ENCODE measurements at places on chromosomes 6 and 20. TPM values are rescaled to one million over a fixed set of nuclear protein-coding genes. Genes with fewer than 3 reads are reported as not detected.

GRCh38 chr20:699811-700338, 24.3 kb upstream of the SCRT2 start:
- no peak for DNase-seq

ID1 gene
- 2.0 TPM for total RNA-seq

GRCh38 chr6:72218125-72218524, 331.8 kb downstream of the RIMS1 start:
- DNase-seq, result peak; percentile 3

DNA sequence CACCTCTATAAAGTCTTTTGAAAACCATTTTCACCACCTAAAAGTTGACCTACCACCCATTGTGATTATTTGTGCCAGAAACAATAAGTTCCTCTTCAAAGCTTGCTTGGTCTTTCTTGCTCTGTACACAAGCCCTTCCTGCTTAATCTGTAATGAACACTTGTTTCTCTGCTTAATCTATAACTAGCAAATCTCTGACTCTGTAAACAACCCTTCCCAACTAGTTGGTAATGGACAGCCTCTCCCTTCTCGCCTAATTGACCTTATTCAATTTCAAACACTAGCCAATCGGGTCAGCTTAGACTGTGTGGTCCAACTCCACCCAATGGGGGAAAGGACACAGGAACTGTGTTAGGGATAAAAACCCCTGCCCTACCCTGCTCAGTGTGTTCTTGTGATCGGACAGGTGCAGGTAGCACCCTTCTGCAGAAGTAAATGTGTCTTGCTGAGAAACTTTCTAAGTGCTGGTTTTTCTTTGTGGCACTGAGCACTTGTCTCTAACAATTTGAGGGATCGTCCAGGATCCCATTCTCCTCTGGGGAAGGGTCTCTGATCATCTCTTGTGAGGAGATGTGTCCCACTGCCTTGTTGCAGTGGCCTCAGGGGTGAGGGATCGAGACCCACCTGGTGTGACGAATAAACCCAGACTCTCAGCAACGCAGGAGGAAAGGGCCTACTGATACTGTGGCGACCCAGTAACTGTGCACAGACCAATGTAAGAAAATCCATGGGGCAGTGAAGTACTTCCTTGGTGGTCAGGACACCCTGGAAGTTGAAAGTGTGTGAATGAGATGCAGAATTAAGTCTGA, 23.5 kb downstream of the CHD6 start:
- DNase-seq, result no peak

DNA sequence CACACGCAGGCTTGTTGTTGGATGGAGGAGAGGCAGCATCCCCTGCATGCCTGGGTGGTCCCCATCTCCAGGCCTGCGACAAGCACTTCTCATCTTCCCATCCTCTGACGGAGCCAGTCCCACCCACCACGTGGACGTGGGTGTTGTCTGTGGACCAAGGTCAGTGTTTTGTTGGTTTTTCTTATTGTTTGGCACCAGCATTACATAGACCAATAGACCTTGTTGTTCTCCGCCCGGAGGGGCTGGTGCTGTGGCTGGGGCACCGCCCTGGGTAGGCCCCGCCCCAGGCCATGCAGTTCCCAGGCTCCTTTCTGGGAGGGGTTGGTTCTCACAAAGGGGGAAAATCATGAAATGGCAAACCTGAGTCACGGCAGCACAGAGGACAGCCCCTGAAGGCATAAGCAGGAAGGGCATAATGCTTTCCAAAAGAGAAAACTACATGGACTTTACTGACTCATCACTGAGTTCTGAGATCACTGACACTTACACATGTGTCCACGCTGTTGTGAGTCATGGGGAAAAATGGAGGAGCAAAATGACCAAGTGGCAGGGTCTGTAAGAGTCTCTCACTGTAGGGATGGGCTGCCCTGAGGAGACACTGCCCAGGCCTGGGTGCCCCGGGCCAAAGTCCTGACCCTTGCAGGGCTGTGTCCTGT, 90.8 kb downstream of the THBS2 start:
- DNase-seq, result no peak

RNF182 gene
- total RNA-seq, result not detected

- DNase-seq, result no peak
These were observed 253.0 kb downstream of the TBC1D7 start for GRCh38 chr6:13075141-13075845.

- peak; percentile 93 for DNase-seq
These were observed 572 bp downstream of the ZNF341 start for GRCh38 chr20:33732166-33732970.

DNA sequence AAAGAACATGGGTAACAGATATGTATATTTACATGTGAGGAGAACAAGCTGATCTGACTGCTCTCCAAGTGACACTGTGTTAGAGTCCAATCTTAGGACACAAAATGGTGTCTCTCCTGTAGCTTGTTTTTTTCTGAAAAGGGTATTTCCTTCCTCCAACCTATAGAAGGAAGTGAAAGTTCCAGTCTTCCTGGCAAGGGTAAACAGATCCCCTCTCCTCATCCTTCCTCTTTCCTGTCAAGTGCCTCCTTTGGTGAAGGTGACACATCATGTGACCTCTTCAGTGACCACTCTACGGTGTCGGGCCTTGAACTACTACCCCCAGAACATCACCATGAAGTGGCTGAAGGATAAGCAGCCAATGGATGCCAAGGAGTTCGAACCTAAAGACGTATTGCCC, 5.2 kb downstream of the HFE start:
- DNase-seq, result peak; percentile 36

MTHFD1L gene
- total RNA-seq, result 129 TPM

DNA sequence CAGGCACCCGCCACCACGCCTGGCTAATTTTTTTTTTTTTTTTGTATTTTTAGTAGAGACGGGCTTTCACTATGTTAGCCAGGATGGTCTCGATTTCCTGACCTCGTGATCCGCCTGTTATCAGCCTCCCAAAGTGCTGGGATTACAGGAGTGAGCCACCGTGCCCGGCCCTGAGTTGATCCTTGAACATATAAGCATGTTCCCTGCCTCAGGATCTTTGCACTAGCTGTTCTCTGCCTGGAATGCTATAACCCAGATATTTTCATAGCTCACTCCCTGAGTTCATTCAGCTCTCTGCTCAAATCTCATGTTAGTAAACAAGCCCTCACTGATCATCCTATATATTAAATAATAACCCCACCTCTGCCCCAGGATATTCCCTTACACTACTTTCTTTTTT, 9.0 kb upstream of the DLK2 start:
- no peak for DNase-seq

TMEM244 gene
- total RNA-seq, result not detected

- DNase-seq, result no peak
These were observed 269.6 kb downstream of the KHDC1L start for GRCh38 chr6:72955666-72956065.

GRCh38 chr6:10391799-10392198, 23.1 kb downstream of the TFAP2A start:
- no peak for DNase-seq

PNPLA1 gene
- not detected for total RNA-seq

FAM184A gene
- total RNA-seq, result not detected

DNA sequence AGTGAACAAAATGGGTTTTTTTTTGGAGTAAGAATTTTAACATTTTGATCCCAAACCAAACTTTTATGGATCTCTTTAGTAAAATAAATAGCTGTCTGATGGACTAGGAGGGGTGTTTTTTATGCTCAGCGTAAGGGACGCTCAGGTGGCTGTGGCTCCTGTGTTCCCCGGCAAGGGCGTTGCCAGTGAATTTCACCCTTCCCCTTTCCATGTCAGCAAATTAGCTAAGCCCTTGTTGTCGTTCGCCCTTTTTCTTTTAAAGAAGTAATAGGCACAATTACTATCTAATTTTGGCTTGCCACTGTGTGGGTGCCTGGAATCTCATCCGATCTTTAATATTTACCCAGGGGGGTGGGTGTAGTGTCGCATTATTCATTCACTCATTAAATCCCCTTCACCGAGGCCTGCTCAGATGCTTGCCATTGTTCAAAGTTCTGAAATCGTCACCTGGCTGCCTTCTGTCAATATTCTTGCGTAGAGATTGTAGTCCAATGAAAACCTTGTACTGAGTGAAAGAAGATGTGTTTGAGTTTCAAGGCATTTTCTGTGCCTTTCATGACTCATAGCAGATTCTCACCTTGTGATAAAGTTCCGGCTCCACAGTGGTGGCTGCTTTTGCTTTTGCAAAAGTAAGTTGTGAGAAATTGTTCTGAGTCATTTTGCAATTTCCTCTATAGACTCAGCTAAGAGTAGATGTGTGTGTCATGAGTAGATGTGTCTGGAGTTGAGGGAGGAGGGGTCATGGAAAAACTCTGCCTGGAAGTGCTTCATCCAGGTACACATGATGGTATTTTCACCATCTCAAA, 40.0 kb upstream of the CLDN20 start:
- no peak for DNase-seq

GRCh38 chr20:62047666-62048345, 17.9 kb downstream of the TAF4 start:
- DNase-seq, result no peak

- DNase-seq, result no peak
These were observed 148.2 kb upstream of the GGTLC1 start for GRCh38 chr20:24136659-24137246.

NKAIN2 gene
- not detected for total RNA-seq

NRSN1 gene
- not detected for total RNA-seq

- DNase-seq, result peak; percentile 41
These were observed 39.4 kb upstream of the MAFB start for GRCh38 chr20:40728470-40728869.

GRCh38 chr20:50133041-50133440, 20.1 kb upstream of the UBE2V1 start:
- DNase-seq, result no peak

- DNase-seq, result no peak
These were observed 261.9 kb upstream of the MOCS1 start for GRCh38 chr6:40196135-40196518.

DNA sequence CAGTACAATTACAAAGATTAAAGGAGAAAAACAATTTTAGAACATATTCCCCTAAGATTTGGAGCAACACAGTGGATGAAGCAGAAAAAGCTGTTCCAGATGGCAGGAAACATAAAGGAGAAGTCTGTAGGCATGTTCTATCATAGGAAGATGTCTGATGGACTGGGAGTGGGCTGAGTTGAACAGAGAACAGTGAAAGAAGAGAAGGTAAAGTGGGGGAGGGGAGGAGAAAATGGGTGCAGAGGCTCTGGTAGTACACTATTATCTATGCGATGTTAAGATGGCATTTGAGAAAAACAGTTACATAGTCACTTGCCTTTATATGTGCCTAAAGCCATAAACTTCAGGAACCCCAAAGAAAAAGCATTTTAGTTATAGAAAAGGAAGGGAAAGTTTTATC, 4.2 kb upstream of the PHIP start:
- DNase-seq, result no peak

GRCh38 chr20:51303731-51304670, 238.5 kb downstream of the NFATC2 start:
- DNase-seq, result no peak

SLC44A4 gene
- not detected for total RNA-seq

RIMS1 gene
- not detected for total RNA-seq

MOG gene
- not detected for total RNA-seq

GRCh38 chr6:8131265-8131897, 29.0 kb upstream of the EEF1E1 start:
- DNase-seq, result peak; percentile 49

ARFGAP1 gene
- total RNA-seq, result 105 TPM

- DNase-seq, result peak; percentile 73
These were observed 47.1 kb downstream of the DST start for GRCh38 chr6:56595490-56596122.

DNA sequence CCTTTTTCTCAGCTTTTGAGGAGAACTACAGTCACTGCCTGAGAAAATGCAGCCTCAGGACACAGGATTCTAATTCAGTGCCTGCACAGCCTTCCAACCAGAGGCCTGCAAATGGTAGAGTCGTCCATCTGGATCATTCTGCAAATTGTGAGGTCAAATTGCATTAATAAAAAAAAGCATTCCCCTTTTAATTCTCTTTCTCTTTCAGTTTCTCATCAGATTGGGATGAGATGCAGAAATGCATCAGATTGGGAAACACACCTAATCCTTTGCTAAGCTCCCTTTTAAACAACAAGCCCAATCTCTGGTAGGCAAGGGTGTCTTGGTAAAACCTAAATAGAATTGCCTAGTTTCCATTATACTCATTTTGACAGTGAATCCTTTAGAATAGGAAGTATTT, 838.8 kb downstream of the MAFB start:
- no peak for DNase-seq

GRCh38 chr6:148980234-148980633, 233.4 kb downstream of the UST start:
- no peak for DNase-seq

- no peak for DNase-seq
These were observed 162.7 kb downstream of the RALGAPA2 start for GRCh38 chr20:20549704-20550103.
